T-helper 1 cell (primary cell): ENCODE measurements at places on chromosomes 7 and 10.

DNA sequence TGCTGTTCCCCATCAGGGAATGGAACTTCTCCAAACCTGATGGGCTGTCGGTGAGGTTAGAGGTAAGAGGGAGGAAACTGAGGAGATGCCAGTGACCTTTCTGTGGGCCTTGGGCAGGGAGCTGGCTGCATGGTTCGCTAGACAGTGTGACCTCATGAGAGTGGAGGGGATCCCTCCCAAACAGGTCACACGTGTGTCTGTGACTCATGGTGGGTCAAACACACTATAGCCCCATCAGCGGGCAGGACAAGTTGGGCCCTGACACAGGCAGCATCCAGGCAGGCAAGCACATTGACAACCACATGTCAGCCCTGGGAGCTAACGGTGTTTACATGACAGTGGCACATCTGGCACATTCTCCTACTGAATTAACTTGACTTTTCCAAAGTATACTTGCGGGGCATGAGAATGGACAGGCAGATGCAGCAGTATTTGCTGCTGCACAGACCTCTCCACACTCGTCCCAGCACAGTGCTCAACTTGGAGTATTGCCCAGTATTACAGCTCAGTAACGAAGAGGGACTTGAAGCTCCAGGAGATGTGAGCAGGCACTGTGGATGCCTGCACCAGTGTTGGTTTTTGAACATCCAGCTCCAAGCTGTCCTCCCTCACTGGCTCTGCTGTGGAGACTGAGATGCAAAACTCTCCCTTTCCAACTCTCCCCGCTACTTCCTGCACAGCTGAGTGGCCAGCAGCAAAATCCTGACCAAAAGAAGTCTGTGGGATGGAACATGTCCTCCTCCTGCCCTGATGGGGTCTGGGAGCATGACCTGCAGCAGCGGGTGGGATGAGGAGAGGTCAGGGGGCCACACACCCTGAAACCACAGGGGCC lies 199.6 kb downstream of the WDR37 start:
- DNase-seq: no peak

DNA sequence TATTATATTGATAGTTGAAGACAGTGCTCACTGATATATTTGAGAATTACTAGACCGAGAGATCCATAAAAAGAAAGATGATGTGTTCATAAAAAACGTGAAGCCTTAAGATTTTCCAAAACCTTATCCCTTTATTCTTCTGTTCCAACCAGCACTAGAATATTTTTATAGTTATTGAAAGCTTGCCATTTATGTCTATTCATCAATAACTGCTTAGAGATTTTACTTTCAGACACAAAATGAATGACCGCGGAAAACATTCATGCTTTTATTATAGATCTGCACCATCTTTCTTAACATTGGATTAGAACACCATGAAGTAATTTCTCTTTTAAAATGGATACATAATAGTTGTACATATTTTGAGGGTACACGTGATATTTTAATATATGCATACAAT lies 77.6 kb downstream of the FBXL13 start:
- DNase-seq: no peak

DNA sequence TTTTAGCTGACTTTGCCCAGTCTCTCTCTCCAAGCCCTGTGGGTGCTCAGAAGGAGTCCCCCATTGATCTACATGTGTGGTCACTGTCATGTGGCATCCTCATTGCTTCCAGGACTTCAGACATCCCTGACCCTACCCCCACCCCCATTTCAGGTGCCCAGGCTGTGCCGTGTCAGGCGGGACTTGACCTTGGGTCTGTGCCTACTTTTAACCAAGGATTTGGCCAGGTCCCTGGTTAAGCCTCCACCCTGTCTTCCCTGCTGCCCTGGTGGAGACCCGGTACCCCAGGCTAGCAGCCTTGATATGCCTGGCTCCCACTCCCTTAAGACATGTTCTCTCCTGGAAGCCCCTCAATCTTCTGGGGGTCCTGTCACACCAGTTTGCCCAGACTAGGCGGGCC lies 31.3 kb downstream of the PRF1 start:
- DNase-seq: no peak

GRCh38 chr7:98571006-98571405 lies 46.1 kb upstream of the NPTX2 start:
- DNase-seq: no peak

DNA sequence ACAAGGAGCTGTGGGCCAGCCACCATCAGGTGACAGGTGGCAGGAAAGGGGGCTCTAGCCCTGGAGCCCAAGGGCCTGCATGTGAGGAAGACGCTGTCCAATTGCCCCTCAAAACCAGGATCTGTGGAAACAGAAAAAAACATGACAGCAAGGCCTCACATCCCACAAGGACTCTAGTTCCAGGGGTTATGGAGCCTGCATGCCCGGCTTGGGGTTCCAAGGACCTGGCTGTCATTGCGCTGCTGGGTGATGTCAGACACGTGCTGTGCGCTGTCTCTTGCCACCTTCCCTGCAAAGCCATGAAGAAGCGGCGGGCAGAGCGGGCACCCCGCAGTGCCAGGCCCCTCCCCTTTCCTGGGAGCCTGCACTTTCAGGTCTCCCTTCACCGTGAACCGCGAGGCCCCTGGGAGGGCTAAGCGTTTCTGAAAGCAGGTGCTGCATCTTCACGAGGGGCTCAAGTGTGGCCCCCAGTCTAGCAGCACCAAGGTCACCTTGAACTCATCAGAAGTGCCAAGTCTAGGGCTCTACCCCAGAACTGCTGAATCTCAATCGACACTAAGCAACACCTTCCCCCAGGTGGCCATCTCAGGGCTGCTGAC lies 15.1 kb upstream of the CRYGN start:
- DNase-seq: no peak

- DNase-seq: no peak
Measured at GRCh38 chr7:55181762-55182161, 162.9 kb downstream of the EGFR start.

DNA sequence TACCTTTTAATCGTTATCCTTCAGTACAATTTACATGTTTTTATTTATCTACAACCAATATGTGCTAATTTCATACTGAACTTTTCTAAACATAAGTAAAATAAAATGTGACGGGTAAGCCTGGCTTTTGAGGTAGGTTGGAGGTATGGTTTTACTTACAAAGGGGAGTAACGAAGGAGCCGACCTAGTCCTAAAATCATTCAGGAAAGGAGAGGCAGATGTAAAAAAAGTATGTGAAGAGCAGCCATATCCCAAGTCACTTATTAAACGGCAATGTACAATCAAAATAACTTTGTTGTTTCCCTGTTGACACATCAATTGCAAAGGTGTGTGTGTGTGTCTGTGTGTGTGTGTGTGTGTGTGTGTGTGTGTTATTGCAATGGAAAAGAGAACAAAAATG lies 351.3 kb downstream of the CRPPA start:
- no peak for DNase-seq

- DNase-seq: no peak
Measured at GRCh38 chr7:77427996-77428603, 12.0 kb upstream of the GSAP start.

GRCh38 chr7:150958597-150958996 lies 19.5 kb downstream of the KCNH2 start:
- DNase-seq: no peak

GRCh38 chr7:82028097-82028496 lies 258.2 kb upstream of the HGF start:
- no peak for DNase-seq

DNA sequence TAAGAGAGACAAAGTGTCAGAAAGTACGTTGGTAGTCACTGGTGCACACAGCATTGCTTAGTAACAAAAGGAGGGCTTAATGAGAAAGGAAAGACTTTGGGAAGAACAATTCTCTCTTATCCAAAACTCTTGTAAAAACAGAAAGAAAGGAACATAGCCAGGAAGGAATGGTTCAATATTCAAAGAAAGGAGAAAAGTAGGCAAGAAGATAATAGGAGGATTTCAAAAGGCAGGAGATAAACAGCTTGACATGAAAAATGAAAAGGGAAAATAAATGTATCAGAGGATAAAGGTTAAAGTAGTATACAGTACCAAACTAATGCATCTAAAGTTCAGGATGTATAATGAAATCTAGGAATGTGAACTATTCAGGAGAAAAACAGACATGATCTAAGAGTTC lies 20.1 kb downstream of the ZFAND4 start:
- no peak for DNase-seq

GRCh38 chr7:70622936-70623335 lies 509.0 kb upstream of the GALNT17 start:
- no peak for DNase-seq

GRCh38 chr10:66748217-66748616 lies 177.6 kb upstream of the LRRTM3 start:
- no peak for DNase-seq

DNA sequence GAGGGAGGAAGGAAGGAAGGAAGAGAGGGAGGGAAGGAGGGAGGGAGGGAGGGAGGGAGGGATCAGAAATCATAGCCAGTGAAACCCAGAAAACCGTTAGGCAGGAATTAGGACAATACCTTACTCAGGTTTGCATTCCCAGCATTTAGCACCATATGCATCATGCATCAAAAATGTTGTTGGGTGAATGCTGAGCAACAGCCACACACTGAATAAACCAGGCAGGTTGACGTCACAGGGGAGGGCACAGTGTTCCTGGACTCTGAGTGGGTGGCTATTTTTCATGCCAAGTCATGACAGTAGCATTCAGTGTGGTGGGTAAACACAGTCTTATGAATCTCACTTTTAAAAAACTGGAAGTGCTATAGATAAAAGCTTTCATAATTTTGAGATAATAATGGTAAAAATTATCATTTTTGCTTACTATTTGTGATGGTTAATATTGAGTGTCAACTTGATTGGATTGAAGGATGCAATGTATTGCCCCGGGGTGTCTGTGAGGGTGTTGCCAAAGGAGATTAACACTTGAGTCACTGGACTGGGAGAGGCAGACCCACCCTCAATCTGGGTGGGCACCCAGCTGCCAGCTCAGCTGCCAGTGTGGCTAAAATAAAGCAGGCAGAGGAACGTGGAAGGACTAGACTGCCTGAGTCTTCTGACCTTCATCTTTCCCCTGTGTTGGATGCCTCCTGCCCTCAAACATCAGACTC lies 199.1 kb upstream of the PRKCQ start:
- no peak for DNase-seq

- DNase-seq: peak; percentile 74
Measured at GRCh38 chr10:47311932-47312662, 10.2 kb upstream of the GDF2 start.

DNA sequence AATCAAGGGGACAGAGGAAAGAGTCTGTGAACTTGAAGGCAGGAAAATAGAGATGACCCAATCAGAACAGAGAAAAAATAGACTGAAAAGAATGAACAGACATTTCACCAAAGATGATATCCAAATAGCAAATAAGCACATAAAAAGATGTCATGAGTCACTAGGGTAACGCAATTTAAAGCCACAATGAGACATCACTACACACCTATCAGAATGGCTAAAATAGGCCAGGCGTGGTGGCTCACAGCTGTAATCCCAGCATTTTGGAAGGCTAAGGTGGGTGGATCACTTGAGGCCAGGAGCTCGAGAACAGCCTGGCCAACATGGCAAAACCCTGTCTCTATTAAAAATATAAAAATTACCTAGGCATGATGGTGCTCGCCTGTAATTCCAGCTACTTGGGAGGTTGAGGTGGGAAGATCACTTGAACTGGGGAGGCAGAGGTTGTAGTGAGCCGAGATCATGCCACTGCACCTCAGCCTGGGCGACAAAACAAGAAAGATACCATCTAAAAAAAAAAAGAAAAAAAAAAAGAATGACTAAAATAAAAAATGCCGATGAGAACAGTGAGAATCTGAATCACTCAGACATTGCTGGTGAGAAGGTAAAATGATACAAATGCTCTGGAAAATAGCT lies 100.9 kb downstream of the LHPP start:
- DNase-seq: no peak

GRCh38 chr10:119638982-119639381 lies 12.2 kb upstream of the BAG3 start:
- DNase-seq: no peak

DNA sequence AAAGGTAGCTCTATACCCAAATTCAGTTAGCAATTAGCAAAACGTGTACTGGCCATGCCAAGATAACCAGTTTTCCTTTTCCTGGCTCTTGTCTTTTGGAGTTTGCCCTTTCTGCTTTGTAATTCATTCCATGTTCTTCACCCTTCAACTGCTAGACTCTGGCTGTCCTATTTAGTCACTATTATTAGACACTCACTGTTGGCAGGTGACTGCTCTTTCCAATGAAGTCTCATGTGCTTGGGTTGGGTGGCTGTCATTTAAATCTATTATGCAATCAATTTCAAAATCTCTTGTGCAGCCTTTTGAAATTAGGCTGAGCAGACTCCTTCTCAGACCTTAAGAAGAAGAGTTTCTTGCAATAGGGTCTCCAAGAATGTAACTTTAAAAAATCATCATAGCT lies 266.5 kb downstream of the GPR158 start:
- no peak for DNase-seq

- no peak for DNase-seq
Measured at GRCh38 chr10:107847620-107848019, 683.1 kb upstream of the SORCS1 start.

DNA sequence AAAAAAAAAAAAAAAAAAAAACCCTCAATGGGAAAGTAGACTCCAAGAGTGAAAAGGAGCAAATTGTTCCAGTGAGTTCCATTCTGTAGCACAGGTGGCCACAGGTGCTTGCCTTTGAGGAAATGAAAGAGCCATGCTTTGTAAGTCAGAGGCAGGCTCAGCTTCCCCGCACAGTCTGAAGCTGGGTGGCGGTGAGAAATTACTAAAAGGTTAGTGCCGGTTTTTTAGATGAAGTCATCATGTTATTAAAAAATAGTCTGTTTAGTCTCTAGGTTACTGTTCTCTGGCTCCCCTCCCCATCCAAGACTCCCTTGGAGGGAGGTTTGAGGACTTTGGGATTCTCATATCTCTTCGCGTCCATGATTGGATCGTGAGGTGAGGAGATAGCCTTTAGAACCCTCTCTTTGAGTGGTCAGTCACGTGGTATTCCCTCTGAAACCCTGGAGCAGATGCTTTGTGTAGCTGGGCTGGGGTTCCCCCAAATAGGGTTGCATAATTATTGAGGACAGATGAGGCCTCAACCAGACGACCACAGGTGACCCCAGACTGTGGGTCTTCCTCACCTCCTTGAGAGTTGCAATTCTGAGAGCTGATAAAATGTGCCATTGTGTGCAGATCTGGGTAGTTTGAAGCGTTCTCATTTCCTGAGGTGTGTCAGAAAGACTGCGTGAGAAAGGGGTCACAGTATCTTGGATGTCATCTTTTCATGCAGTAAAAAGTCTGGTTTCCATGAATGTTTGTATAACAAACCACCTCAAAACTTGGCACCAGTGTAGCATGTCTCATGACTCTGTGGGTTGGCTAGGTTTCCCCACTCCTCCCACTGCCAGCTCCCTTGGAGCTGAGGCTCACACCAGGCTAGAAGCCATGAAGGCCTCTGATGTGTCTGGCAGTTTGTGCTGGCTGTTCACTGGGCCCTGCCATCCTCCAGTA lies 27.1 kb downstream of the OGDH start:
- DNase-seq: peak; percentile 83
